ENCODE measurements at places on chromosomes 1 and 21.

DNA sequence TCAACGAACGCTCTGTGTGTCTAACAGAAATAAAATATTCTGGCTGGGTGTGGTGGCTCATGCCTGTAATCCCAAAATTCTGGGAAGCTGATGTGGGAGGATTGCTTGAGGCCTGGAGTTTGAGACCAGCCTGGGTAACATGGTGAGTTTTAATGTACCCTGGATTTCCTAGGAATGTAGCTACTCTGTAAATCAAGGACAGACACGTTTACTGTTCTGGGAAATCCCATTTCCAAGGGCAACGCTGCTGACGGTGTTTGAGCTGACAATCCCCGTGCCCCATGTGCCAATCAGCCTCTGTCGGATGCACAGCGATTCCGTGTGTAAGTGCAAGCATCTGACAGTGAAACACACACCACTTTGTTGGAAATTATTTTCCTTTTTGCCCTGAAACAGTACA lies 8.0 kb downstream of the CORT start:
- DNase-seq: no peak

- DNase-seq: no peak
Measured at GRCh38 chr1:91707114-91707889, 178.6 kb downstream of the TGFBR3 start.

DNA sequence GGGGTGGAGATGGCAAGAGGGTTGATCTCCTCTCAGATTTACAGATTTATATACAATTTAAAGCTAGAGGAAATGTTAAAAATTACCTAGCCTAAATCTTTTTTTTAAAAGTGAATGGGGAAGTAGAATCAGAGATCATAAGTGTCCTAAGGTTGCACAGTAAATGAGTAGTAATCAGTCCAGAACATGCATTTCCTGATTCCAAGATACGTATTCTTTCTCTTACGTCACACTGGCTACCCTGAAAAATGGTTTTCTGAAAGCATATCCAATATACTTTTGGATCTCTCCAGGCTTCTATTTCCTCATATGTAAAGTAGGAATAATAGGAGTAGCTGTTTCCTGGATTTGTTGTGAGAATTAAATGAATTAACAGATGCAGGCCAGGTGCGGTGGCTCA lies 11.7 kb downstream of the GADD45A start:
- no peak for DNase-seq

GRCh38 chr1:206708882-206709281 lies 24.2 kb downstream of the MAPKAPK2 start:
- no peak for DNase-seq

GRCh38 chr1:88701275-88701674 lies 17.2 kb downstream of the PKN2 start:
- no peak for DNase-seq

DNA sequence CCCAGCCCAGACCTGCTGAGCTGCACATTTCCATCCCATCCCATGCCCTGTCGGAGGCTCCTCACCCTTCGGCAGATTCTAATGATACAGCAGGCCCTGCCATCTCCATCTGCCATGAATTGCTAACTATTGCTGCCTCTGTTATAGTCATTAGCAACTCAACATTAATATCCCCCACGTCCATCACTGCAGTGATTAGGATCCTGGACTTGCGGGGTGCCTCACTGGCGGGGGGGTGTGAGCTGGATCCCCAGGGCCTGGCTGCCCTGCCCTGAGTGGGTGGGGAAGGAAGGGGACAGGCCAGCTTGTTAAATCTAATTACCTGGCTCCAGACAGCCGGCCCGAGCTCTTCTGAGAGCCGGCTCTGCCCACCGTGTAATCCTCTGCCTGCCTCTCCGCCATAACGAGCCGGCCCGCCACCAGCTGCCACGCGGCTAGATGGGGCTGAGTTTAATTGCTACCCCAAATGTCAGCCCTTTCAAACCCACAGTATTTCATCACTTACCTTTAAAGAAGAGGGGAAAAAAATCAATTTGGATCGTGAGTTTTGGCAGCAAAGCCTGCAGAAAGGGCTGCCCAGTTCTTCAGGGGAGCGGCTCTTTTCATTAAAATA lies 227.3 kb upstream of the CSF3R start:
- DNase-seq: no peak

Data from CD4-positive, alpha-beta T cell treated with Interleukin-4 for 4 hours (primary cell).